ENCODE measurements at places on chromosomes 12 and 14.

- peak; percentile 56 for DNase-seq
Observed at GRCh38 chr14:64303471-64303917, 9.3 kb upstream of the ESR2 start.

DNA sequence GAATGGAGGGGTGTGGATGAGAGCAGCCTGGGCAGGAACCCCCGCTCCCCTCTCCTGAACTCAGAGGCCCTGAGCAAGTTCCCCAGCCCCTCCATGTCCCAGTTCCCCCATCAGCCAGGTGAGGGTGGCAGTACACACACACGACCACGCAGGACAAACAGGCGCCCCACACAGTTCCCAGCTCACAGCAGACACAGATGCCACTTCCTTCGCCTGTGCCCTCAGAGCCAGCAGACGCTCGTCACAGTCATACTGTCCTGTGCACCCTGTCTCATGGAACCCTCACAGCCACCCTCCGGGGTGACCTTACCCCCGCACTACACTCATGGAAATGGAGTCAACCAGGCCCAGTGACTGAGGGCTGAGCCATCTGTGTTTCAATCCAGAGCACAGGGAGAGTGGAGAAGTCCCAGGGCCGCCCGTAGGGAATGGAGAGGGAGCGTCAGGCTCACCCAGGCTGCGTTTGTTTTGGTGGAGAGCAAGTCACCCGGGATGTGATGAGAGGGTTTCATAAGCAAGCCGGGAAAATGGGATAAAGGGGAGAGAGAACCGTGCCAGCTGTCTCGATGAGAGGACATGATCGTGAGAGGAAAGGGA lies 47.5 kb upstream of the DYNC1H1 start:
- DNase-seq, result no peak

- no peak for DNase-seq
Observed at GRCh38 chr12:130619385-130620001, 96.6 kb downstream of the RIMBP2 start.

DNA sequence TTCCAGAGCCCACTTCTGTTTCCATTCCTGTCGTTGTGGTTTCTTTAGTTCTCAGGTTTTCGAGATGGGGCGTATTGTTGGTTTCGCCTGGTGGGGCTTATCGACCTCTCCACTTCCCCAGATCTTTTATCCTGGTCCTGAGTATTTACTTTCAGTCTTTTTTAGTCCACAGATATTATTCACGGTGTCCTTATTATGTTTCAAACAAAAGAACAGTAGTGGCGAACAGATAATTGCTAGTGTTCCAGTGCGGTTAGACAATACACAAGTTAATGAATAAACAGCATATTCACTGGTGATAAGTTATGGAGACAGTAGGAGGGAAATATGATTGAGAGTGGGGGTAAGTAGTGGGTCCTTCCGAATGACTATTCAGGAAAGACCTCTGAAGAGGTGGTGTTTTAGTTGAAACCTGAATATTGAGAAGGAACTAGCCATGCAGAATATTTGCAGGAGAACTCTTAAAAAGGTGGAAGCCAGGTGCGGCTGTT lies 668 bp downstream of the TMEM260 start:
- peak; percentile 63 for DNase-seq

GRCh38 chr12:65275627-65276026 lies 2.9 kb upstream of the MSRB3 start:
- no peak for DNase-seq

GRCh38 chr12:100376161-100376560 lies 19.3 kb downstream of the SLC17A8 start:
- no peak for DNase-seq

- no peak for DNase-seq
Observed at GRCh38 chr12:125092108-125092871, 27.1 kb downstream of the AACS start.

- DNase-seq, result peak; percentile 73
Observed at GRCh38 chr14:24113801-24114531, 611 bp upstream of the DCAF11 start.

DNA sequence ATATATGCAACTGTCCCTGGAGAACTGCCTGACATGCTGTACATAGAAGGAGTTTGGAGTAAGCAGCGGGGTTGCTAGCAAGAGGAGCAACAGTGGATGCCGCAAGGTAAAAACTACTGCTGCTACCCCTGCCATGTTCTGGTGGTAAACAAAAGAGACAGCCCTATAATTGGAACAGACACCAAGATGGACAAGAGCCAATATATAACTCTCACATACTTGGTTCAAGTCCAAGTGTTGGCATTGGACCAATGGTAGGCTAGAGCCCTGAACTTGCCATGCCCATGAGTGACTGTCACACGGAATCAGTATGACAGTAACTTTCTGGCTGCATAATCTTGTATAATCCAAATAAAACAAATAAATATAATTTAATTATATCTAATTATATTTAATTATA lies 13.7 kb downstream of the ATXN7L3B start:
- DNase-seq, result no peak

DNA sequence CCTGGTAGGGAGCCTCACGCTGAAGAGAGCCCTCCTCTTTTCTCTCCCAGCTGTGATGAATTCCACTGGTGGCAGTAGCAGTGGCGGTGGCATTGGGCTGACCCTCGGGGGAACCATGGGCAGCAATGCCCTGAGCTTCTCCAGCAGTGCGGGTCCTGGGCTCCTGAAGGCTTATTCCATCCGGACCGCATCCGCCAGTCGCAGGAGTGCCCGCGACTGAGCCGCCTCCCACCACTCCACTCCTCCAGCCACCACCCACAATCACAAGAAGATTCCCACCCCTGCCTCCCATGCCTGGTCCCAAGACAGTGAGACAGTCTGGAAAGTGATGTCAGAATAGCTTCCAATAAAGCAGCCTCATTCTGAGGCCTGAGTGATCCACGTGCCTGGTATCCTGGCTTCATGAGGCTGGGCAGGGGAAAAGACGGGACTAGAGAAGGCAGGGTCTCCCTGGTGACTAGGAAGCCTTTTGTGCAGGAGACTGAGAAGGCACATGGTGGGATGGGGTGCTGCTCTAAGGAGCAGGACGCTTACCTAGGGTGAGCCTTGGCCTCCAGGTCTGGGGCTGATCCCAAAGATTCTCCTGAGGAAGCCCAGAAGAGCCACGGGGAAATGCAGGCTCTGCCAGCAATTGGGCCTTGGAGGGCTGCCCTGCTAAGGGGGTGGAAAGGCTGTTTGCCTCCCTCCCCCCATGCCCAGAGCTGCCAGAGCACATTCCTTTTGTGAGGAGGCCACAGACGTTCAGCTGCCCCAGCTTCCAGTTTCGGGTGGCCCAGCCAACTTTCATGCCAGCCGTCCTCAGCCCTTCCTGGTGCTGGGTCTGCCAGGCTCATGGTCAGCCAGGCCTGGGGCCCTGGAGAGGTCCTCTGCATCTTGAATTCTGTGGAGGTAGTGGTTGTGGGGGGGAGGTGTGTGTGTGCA lies 15.8 kb downstream of the KRT7 start:
- DNase-seq, result no peak

- no peak for DNase-seq
Observed at GRCh38 chr12:28268608-28269229, 78.5 kb downstream of the CCDC91 start.

DNA sequence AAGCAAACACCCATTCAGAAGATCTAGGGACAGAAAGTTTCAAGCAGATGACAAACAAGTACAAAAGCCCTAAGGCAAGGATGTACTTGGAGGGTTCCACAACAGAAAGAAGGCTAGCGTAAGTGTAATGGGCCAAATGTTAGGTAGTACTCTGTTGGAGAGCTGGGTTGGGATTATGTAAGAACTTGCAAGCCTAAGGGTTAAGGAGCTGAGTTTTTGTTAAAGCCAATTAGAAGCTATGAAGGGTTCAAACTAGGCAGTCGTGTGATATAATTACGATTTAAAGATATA lies 41.4 kb downstream of the HECTD1 start:
- DNase-seq, result no peak

DNA sequence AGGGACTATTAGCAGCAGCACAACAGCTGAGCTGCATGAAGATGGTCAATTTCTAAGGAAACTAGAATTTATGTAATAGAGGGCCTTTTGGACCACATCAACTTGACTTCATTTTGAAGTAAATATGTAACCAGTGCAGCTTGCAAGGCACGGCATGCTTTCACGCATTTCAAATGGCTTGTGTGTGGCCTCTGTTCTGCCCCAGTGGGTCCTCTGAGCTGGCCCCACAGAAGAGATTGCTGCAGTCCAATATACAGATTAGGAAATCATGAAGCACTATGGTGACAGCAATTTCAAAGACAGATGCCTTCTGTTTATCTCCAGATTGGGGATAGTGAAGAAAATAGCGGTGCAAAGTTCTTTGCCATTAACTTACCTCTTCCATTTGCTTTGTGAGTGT lies 101.4 kb downstream of the PDZRN4 start:
- DNase-seq, result no peak

- no peak for DNase-seq
Observed at GRCh38 chr12:131133015-131133905, 179.6 kb downstream of the ADGRD1 start.

DNA sequence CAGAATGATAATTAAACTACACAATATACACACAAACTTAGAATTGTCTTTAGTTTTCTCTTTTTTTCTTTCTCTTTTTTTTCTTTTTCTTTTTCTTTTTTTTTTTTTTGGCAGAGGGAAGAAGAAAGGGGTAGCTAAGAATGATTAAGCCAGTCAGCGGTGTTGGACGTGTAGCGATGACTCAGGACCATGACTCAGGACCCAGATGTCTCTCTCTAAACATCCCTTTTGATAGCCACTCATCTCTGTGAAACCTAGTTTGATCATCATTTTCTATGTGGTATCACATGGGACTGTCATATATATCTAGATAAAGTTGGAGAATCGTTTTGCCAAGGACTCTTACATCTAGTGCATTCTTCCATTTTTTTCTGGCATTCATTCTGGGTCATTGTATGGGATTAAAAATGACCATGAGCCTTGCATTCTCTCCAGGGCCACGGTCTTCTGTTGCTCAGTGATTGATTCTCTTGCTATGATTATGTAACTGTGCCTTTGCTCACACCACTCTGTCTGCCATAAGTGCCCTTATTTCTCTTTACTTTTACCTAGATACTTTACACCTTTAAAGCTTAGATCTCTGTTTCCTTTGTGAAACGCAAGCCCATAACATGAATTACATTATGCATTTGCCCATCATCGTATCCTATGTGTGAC lies 26.6 kb upstream of the NRXN3 start:
- DNase-seq, result no peak

GRCh38 chr12:132622437-132623071 lies 4.0 kb downstream of the P2RX2 start:
- DNase-seq, result no peak

- no peak for DNase-seq
Observed at GRCh38 chr14:68834816-68835215, 41.9 kb upstream of the ZFP36L1 start.

DNA sequence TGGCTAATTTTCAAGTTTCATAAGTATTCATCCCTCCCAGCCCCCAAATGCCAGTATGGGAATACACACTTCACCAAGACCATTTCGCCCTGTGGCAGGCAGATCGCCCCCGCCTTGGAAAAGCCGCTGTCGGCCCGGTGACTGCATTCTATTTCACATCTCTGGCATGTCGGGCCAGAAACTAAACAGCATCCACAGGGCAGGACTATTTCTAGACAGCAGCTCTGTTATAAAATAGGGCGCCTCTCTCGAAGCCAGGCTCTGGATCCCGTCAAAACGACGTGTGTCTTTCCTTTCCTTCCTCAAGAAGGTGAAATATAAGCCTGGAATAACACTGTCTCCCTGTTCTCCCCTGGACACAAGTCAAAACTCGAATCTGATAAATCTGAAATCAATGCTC lies 56.8 kb downstream of the GSC start:
- no peak for DNase-seq

GRCh38 chr12:1948883-1949282 lies 30.4 kb upstream of the CACNA2D4 start:
- DNase-seq, result no peak

DNA sequence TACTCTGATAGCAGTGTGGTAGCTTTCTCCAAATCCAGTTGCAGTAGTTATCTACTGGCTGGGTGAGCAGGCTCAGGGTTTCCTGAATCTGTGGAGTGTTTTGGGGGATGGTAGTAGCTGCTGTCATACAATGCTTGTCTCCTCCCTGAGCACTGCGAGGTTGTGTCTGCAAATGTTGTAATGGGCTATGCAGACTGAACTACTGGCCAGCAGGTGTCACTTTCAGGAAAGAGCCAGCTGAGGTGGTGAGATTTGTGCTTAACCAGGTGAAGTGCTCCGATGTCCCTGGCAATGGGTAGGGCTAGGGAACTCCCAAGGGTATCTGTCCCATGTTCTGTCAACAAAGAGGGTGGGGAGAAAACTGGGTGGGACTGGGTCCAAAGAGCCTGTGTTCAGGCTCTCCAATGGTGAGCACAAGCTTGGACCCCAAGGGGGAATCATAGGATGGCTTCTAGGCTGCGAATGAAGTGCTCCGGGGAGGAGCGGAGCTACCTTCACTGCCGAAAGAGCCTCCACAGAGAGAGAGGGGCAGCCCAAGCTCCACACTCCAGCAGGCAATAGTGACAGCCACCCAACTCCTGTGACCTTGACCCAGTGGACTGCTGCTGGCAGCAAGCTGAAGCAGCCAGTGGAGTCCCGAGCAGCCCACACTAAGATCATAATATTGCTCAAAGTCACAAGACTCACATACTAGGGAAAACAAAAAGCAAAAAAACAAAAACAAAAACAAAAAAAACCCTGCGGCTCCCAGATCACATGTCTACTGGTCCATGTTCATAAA lies 1324.0 kb upstream of the USP15 start:
- DNase-seq, result no peak

GRCh38 chr14:79040790-79041189 lies 870.6 kb downstream of the NRXN3 start:
- no peak for DNase-seq

DNA sequence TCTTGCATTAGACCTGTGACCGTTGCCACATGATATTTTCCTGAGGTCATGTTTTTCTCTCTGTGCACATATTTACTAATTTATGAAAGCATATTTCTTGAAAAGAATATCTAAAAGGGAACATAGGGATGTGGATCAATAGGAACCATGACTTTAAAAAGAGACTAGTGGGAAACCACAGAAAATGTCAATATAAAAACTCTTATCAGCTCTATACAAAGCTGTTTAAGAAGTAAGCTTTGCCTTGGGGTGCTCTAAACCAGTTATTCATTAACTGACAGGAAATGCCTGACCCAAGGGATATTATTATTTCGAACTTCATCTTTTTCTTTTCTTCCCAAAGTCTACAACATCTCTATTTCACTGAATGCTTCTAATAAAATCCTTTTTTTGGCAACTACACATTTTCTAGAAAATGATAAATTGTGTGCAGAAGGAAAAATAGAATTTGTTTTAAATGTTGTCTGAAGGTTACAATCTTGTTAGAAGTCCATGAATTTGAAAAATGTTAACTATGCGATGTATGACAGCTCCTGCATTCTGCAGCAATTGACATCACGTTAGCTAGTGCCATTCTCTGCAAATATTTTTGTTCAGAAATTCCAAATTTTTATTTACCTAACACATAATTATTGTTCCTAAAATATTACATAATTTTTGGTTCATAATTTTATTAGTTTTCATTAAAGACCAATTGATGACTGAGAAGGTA lies 345.0 kb downstream of the SLC16A7 start:
- no peak for DNase-seq

GRCh38 chr12:104653730-104654664 lies 197.2 kb downstream of the CHST11 start:
- no peak for DNase-seq
